ENCODE measurements at places on chromosomes 16 and 17.

DNA sequence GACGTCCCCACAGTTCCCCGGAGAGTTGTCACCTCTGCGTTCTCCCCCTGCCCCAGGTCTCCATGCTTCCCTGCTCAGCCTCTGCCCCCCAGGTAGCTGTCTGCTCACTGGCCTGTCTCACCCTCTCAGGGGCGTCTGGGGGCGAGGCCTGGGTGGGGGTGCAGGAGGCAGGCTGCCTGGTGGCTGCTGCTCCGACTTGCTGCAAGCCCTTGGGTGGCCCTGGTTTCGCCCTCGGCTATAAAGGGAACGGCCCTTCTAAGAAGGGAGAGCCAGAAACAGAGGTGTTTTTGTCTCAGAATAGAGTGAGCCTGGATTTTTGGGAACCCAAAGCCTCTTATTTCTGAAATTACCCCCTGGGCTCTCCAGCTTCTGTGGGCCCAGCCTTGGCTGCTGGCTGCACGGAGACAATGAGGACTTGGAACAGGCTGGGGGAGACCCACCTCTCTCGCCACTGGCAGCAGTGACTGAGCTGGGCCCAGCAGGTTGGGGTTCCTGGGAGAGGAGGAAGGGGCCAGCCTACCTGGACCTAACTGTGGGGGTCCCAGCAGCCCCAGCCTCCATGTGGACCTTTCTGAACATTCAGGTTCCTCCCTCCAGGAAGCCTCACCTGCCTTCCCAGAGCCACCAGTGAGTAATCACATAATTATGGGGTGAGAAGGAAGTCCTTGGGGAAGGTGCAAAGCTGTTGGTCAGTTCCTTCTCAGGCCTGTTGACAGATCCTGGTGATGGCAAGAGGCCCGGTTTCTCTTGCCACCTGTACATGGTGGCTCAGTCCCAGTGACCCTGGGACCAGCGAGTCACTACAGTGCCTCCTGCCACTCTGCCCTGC is 15.5 kb upstream of the SPNS2 start:
- no peak for DNase-seq

DNA sequence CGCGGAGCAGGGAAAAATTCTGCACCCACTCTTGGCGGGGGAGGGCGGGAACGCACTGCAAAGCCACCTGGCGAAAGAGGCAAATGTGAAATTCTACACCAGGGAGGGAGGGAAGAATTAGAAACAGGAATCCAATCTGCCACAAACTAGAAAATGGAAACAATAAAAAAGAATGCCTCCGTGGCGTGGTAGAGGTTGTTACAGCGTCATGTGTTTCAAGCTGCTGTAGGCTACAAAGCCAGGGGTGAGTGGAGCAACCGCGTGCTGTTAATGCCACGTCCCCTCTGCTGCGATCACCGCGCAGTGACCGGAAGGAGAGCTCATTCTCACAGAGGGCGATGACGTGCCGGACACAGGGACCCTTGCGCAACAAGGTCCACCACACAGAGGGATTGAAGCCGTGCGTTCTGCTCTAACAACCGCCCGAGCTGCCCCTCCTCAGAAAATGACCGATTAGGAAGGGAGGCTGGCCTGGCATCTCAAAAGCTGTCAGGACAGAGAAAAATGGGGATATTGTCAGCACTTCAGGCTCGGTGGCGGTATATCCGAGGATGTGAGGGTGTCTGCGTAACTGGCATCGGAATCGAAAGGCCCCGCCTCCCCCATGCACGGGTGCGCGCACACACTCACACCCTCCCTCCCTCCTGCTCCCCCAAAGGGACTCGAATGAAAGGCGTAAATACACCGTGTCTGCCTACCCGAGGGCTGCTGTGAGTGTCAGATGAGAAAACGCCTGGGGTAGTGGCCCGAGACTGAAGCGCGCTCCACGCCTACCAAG is 70.8 kb upstream of the TNRC6C start:
- peak; percentile 77 for DNase-seq

DNA sequence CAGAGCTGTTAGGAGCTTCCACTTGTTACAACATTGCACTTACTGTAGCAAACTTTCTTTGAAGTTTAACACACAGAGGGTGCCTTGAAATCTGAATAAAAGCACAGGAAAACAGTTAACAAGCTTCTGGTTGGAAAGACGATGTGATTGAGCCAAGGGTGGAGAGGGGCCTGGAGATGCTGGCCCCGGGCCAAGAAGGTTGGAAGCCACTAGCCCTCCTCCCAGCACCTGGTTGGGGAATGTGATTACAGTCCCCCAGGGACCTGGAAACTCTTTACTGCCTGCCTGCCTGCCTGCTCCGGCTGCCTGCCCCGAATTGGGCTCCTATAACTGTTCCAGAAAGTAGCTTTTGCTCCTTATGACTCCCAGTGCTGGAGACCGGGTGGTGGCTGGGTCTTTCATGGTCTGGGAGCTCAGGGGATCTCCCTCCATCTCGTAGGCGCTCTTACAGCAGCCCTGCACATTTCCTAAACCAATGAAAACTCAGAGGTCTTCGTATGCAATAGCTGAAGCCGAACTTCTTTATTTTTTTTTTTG is 48.0 kb upstream of the ZFHX3 start:
- peak; percentile 39 for DNase-seq

DNA sequence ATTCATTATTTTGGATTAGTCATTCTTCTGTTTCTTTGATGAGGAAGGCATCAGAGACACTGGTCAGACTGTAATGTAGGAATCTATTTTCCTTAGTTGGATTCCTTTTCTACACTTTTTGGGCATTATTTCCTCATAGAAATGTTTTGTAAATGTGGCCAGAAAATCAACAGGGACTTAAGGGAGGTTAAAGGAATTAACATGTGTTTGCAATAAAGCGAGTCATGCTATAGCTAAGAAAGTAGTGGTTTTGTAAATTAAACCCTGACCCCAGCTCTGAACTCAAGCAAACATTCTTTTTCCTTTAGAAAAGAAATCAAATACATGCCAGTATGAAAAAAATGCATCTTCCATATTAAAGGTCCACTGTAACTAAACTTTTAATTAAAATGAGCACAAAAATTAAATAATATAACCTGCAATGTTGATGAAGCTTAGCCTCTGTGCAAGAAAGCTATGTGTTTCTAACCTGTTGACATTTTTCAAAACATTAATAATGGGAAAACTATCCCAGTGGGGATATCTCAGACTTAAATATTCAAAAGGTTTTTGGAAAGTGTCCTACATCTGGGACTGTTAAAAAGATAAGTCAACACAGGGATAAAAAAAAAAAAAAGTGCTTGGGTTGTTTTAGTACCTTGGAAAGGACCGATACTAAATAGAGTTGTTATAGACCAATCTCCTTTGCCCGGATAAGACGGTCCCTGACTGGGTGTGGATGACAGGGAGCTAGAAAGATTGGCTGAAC is 428.0 kb downstream of the CA10 start:
- no peak for DNase-seq

GRCh38 chr16:51719376-51719775 is 568.3 kb upstream of the SALL1 start:
- no peak for DNase-seq

DNA sequence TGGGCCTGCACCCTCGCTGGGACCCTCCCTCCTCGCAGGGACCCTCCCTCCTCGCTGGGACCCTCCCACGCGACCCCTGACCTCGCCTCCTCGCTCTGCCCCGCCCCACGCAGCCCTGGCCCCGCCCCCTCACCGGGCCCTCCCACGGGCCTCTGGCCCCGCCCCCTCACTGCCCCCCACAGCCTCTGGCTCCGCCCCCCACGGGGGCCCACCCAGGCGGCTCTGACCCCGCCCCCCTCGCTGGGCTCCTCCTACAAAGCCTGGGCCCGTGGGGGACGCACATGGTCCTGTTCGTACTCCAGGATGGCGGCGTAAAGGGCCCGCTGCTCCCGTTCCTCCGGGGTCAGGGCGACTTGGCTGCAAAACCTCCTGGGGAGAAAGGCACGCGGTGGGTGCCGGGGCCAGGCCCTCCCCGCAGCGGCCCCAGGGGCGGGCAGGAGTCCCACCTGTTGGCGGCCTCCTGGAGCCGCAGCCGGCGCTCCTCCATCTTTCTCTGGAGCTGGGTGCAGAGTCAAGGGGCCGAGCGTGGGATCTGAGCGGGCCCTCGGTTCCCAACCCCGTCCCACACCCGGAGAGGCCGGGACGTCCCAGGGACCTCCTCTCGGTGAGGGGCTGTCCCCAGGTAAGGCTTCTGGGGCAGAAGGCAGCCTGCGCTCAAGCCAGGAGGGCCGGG is 9.0 kb downstream of the VPS9D1 start:
- DNase-seq = peak; percentile 70

GRCh38 chr17:65533056-65533745 is 28.2 kb downstream of the AXIN2 start:
- DNase-seq = no peak
